ENCODE measurements at places on chromosomes 2 and 18. TPM values are rescaled to one million over a fixed set of nuclear protein-coding genes. Genes with fewer than 3 reads are reported as not detected.

DNA sequence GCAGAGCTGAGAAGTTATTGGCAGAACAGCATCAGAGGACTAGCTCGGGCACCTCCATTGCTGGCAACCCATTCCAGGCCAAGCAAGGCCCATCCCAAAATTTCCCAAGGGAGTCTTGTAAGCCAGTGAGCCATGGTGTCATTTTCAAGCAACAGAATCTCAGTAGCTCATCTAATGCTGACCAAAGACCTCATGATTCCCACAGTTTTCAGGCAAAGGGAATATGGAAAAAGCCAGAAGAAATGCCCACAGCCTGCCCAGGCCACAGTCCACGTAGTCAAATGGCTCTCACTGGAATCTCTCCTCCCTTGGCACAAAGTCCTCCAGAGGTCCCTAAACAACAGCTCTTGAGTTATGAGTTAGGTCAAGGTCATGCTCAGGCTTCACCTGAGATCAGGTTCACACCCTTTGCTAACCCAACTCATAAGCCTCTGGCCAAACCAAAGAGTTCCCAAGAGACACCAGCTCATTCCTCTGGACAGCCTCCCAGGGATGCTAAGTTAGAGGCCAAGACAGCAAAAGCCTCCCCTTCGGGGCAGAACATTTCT, 2.6 kb downstream of the SMARCAL1 start:
- no peak for DNase-seq

GRCh38 chr2:226180281-226180884, 619.2 kb downstream of the IRS1 start:
- DNase-seq, result no peak

DNA sequence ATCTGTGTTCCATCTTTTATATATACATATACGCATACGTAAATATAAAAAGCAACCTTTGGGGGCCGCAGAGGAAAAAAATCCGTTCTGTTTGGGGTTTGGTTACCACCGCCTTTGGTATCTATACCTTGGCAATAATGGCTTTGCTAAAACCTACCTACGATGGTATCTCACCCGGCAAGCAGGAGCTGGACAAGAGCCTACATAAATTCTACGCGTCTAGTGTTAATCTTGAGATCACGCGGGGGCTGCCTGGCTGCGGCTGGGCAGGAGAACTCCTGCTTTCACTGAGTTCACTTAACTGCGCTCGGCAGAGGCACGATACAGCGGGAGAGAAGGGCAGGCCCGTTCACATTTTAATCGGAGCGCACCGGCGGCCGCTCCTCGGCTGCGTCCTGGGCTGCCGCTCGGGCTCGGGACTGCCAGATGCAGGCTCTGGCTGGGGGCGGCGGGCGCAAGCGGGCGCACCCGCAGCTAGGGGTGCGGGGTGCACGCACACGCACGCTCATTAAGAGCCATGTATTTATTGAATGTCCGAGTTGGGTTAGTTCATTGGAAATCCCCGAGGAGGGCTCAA, 1.7 kb upstream of the POU3F3 start:
- DNase-seq, result peak; percentile 78

DNA sequence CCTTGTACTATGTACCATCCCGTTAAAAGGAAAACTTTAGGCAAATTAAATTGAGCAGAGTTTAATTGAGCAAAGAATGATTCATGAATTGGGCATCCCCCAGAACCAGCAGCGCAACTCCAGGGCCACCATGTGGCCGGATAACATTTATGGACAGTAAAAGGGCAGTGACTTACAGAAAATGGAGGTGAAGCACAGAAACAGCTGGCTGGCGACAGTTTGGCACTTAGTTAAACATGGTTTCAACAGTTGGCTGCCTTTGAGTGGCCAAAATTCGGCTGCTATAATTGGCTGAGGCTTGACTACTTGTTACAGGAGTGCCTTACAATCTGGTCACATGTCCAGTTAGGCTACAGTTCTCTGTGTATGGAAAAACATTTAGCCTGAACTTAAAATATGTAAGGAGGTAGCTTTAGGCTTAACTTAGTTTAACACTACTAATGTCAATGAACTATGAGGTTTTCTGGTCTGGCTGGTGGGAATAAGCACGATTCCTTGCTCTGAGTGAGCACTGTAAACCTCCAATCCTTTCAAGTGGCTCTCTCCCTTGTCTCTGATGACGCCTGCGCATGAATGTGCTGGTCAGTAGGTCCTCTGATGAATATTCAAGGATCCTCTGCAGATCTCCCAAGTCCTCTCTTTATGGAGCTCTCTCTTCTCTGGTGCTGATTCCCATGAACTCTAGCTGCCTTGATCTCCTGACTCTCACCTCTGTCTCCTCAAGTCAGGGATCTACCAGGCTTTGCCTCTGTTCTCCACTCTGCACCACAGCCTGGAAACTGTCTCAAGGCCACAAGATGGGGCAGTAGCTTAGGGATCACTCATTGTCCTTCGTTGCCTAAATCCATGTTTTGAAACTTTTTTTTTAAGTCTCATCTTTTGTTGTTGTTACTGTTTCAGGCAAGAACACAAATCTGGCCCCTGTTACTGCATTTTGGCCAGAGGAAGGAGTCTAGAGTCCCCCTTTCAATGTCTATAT, 24.4 kb upstream of the RAB31 start:
- peak; percentile 67 for DNase-seq

DNA sequence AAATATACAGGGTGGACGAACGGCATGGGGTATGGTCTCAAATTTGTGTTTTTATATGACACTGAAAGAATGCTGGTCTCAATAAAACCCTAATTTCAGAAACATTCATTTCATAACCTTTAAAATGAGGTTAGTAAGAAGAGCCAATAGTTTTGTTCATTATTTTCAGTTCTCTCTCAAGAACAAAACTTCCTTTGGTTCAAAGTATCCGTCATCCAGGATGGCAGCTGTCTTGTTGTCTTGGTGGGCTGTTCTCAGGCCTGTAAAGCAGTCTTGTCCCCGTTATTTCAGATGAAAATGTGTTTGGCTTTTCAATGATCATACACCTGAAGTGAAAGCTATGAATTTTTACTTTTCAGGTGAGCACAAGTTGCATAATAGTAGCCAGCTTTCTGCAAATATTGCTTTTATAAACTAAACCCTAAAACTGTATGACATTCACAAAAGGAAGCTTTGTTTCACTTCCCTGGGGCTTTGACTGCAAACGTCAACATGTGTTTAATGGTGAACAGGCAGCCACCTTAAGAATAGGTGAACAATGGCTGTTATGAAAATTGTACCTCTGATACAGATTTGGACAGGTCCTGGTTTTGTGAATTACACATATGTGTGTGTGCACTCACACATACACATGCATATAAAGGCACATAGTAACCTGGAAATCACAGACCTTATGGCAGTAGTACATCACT, 2.6 kb downstream of the IL18RAP start:
- DNase-seq, result no peak

- DNase-seq, result peak; percentile 8
Measured at GRCh38 chr2:146527166-146527565, 1317.7 kb upstream of the ACVR2A start.

DNA sequence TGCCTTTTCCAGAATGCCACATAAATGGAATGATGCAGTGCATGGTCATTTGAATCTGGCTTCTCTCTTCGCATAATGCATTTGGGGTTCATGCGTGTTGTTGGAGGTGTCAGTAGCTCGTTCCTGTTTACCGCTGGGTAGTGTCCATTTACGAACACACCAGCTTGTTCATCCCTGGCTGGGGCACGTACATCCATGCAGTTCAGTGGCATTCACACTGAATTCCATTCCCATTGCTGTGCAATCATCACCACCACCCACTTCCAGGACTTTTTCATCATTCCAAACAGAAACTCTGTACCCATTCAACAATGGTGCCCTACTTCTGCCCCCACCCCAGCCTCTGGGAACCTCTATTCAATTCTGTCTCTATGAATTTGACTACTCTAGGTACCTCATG, 14.7 kb upstream of the CIDEA start:
- no peak for DNase-seq

- no peak for DNase-seq
Measured at GRCh38 chr2:123080331-123080730, 944.8 kb upstream of the CNTNAP5 start.

- DNase-seq, result no peak
Measured at GRCh38 chr18:31403409-31403808, 26.8 kb downstream of the DSG4 start.

PLGLB1 gene
- polyA plus RNA-seq, result 3.6 TPM

FTCDNL1 gene
- 1.6 TPM for polyA plus RNA-seq

SULT1C4 gene
- 25.8 TPM for polyA plus RNA-seq

ALPP gene
- polyA plus RNA-seq, result not detected

RAB6D gene
- 1.6 TPM for polyA plus RNA-seq

STON1 gene
- polyA plus RNA-seq, result 8.6 TPM

All from muscle of back (tissue), 13 donors.